Globus pallidus (tissue), 1 donor: ENCODE measurements at places on chromosomes 4 and X.

- no peak for DNase-seq
These were observed 31.2 kb upstream of the TAB3 start for GRCh38 chrX:30920271-30920670.

DNA sequence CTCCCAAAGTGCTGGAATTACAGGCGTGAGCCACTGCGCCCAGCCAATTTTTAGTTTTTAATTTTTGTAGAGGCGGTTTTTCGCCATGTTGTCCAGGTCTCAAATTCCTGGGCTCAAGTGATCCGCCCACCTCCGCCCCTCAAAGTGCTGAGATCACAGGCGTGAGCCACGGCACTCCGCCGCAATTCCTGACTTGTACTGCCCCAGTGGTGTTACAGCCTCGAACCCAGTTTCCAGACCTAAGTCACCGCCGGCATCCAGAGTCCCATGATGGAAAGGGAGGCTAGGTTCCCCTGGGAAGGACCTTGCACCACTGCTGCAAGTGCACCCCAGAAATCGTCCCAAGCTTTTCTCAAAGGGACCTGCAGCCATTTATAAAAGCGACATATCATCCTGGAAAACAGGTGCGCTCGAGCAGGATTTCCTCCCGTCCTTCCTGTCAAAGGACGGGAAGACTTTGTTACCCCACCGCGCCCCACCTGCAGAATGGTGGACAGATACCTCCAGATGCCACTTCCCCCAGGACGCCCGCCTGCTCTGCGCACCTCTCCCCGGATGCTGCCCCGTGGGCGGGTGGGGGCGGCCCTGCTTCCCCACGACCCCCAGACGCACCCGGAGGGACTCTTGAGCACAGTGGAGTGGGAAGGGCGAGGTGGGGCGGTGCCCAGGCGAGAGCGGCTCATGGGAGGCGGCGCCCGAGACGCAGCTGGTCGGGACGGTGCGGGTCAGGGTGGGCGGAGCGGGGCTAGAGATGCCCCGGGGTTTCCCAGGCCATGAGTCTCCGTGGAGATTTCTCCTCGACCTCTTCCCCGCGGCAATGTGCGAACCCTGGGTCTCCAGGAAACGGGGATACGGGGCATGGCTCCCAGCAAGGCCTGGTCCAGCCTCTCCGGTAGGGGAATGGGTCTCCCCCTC, 947 bp upstream of the RPL10 start:
- DNase-seq: peak; percentile 55

GRCh38 chrX:47200385-47201150, 6.9 kb downstream of the UBA1 start:
- no peak for DNase-seq

DNA sequence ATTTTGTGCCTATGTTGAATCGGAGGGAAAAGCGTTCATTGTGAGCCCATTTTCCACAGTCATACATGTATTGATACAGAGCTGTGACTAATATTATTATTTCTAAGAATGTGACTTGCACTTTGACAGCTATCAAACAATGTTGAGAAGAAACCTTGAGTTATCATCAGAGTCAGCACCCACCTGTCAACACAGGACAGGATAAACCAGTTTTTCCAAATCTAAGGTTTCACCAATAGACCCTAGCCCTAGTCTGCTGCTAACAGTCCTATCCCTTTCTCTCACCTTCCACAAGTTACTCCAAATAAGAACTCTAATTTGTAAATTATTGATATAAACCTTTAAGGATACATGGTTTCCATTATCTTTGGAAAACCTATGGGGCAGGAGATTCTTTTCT, 47.7 kb upstream of the DHX15 start:
- no peak for DNase-seq

DNA sequence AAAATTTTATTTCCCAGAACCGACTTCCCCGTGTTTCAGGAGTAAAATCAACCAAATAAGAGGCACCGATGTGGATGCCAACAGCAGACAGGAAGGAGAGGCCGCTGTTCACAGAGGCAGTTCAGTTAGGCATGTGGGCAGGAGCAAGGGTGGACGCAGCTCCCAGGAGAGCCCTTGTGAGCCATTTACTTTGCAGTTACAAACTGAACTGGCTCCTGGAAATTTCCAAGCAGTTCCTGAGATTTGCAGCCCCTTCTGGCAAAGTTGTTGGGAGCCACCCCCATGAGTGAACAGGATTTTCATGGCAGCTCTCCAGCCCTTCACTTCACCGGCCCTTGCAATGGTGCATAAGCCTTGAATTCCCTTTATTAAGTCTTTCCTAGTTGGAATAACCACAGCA, 189.1 kb downstream of the AFAP1 start:
- DNase-seq: no peak

DNA sequence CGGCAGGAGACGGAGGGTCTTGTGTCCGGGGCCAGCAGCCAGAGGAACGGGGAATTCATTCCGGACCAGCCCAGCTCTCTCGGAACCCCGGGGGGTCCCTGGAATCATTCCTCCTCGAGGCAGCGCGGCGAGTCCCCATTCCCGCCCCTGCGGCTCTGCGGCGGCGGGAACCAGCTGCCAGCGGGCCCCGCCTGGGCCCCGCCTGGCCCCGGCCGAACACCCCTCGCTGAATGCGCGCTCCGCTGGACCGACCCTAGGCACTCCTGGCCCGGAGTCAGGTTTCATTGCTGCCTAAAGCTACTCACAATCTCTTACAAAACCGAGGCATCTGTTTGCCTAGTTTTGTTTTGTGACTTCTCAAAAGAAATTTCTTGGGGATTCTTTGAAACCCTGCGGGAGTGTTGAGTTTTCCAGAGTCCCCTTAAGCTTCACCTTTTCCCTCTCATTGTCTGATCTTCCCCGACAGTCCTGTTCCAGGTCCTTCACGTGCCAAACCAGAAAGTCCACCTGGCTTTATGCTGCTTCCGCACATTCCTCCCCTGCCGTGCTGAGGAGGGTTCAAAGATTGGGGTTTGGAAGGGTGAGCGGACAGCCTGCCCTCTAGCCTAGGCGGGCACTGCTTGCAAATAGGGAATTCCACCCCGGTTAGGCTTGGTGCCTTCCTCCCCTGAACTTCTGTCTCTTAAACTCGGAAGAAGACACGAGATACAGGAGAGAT, 789 bp downstream of the ARHGAP10 start:
- DNase-seq: no peak

DNA sequence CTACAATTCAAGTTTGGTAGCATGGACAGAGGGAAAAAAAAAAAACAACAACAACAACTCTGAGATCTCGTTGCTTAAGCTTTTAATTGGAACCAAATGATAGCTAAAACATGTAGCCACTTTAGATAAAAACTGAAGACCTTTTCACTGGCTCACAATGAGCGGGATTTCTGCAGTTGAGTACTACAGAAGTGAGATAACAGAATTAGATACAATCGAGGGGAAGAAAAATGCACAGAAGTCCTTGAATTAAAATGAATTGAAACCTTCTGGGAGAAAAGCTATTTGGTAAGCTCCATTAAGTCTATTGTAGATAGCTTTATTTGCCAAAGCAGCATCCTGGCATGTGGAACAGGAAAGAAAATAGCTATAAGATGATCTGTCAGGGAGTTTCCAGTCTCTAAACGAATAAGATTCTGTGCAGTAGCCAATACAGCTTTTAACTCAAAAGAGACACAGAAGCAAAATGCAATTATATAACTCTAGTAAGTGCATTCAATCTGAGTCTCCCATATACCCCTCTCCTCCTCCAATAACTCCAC, 248.5 kb downstream of the ENOX2 start:
- DNase-seq: no peak

DNA sequence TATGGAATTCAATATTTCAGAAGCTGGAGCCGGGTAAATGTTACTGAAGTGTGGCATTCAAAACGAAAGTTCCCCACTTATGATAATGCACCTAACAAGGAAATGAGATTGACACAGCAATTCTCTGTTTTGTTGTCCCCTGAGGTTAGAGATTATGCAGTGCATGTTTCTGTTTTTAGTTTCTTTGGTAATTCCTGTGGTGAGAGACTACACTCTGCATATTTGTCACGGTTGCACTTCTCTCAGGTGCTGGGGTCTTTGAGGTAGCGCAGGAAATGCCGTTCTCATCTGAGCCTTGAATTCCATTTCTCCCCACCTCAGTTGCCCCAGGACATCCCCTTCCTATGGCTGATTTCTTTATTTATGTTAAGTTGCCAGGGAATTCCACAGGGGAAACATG, 15.3 kb upstream of the BEND4 start:
- no peak for DNase-seq

DNA sequence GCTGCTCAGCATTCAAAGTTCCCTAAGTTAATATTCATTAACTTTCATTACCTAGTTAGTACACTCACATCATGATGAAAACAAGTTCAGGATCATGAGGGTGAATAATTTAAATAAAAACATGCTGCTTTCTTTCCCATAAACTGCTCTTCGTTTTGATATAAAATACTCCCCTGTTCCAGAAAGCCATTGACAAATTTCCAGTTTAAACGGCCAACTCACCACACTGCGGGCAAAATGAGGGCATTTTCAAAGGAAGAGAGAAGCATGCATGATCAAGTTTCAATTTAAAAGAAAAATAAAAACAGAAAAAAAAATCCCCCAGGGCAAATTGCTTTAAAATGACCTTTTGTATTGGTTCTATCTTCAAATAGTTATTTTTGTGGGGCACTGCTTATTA, 69.6 kb downstream of the EPHA5 start:
- no peak for DNase-seq

GRCh38 chr4:19791422-19792123, 460.1 kb upstream of the SLIT2 start:
- no peak for DNase-seq

- peak; percentile 14 for DNase-seq
These were observed 1049.2 kb upstream of the INTU start for GRCh38 chr4:126583509-126583908.

DNA sequence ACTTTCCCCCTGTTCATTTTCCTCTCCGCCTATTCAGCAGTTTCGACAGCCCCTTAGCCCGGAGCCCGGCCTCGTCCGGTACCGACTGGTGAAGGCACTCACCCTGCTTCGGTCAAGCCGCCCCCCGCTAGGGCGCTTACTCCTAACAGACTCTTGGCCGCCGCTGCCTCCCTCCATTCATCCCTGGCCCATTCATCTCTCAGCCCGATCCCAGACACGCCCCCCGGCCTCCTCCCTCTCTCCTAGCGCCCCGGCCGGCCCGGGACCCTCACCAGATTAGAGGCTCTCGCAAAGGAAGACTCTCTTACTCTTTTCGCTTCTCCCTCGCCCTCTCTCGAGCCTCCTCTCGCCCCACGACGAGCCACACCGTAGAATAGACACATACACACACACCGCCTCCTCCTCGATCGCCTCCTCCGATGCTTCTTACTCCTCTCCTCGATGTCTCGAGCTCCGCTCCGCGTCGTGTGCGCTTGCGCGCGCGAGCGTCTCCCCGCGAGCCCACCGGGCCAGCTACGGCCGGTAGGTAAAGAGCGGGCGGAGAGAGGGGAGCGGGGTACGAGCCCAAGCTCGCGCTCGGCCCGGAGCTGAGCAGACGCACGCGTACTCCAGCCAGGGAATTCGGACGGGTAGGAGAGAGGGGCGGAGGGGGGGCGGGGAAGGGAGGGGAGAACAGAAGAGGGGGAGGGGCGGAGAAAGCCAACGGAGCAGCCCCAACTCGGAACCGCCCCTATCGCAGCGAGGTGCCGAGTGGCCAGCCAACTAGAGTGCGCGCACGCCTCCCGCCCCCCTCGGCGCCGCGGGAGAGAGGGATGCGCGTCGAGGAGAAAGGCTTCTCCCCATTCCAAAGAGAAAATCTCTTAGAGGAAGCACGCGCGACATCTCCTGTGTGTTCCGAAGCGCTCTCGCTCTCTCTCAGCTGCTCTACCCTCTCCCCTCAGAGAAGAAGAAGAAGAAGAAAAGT, at the start of gene WNK3:
Gene WNK3, minus strand, starts transcription at position 633 of the 964 bp plus-strand sequence.
- DNase-seq: peak; percentile 77

GRCh38 chrX:67622053-67622585, 78.3 kb downstream of the AR start:
- no peak for DNase-seq

- no peak for DNase-seq
These were observed 204.6 kb downstream of the RBM46 start for GRCh38 chr4:154985673-154986072.

DNA sequence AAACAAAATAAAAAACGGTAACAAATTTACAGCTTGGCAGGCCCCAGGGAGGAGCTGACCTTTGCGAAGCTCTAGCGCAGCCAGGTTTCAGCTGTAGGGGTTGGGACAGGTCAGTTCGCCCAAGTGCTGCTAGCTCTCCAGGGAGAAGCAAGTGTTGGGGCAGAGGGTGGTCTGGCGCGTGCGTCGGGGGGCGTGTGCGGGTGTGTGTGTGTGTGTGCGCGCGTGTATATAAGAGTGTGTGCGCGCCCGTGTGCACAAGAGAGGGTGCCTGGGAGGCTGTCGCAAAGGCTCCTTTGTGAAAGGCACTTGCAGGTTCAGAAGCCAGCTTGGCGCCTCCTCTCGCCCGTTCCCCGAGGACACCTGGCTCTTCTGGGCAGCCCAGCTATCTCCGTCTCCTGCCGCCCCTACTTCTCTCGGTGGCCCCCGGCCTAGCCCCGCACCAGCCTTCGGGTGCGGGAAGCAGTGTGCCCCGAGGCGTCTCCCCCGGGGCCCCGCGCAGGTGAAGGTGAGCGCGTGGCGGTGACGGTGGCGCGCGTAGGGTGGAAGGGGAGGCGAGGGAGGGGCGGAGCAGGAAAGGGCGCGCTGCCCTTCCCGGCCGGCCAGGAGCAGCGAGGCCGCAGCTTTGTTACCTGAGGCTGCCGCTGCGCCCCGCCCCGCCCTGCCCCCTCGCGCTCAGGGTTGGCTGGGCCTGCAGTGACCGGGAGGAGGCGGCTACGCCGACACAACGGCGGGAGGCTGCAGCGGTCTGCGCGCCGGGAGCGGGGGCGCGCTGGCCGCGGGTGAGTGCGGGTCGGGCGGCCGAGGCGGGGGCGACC, at the start of gene FHDC1:
Gene FHDC1, plus strand, starts transcription at position 693 of the 815 bp plus-strand sequence. CDS start 6,735 bp downstream, outside the sequence.
- no peak for DNase-seq

DNA sequence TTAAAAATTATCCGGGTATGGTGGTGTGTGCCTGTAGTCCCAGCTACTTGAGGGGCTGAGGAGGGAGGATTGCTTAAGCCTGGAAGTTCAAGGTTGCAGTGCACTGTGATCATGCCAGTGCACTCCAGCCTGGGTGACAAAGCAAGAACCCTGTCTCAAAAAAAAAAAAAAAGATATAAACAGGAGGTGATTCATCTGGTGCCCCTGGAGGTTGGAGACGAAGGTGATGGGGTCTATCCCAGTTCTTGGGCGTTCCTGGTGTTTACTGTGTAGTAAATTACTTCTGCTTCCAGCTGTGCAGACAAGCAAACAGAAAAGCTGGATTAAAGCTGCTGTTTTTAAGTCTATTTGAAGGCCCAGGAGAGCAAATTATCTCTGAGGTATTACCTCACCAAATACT, 19.9 kb downstream of the GPKOW start:
- no peak for DNase-seq

DNA sequence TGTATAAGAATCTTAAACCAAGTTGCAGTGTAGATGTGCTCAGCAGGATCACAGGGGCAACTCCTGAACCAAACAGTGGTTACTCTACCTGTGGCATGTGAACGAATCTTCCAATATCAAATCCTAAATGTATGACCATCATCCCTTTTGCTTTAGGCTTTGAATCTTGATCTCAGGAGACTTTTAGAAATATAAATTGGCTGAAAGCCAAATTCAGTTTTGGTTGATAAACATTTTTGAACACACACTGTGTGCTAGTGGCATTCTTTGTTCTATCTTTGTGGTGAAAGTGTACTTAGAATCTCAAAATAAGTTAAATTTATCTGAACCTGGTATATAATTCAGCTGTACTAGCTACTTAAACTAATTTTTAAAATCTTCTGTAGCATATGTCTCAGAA, 4.6 kb upstream of the ARHGAP6 start:
- DNase-seq: no peak
